ENCODE measurements at places on chromosomes 2 and 18. TPM values are rescaled to one million over a fixed set of nuclear protein-coding genes. Genes with fewer than 3 reads are reported as not detected.

DNA sequence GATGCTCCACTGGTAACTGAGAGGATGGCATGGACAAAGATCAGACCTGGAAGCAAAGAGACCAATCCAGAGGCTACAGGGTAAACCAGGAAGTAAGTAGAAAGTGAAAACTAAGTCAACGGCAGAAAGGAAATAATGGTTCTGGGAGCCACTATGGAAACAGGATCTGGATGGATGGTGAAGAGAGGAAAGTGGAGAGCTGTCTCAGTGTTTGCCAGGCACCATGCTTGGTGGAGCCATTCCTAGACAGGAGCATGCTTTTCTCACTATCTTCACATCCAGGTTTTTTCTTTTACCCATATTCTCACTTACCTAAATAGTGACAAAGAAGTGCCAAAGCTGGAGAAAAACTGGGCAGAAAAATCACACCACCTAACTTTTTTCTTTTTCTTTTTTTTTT lies 22.2 kb downstream of the ZNF521 start:
- no peak for DNase-seq

Gene IL1F10
- not detected for total RNA-seq

GRCh38 chr2:69241093-69241492 lies 145.9 kb downstream of the GFPT1 start:
- no peak for DNase-seq

DNA sequence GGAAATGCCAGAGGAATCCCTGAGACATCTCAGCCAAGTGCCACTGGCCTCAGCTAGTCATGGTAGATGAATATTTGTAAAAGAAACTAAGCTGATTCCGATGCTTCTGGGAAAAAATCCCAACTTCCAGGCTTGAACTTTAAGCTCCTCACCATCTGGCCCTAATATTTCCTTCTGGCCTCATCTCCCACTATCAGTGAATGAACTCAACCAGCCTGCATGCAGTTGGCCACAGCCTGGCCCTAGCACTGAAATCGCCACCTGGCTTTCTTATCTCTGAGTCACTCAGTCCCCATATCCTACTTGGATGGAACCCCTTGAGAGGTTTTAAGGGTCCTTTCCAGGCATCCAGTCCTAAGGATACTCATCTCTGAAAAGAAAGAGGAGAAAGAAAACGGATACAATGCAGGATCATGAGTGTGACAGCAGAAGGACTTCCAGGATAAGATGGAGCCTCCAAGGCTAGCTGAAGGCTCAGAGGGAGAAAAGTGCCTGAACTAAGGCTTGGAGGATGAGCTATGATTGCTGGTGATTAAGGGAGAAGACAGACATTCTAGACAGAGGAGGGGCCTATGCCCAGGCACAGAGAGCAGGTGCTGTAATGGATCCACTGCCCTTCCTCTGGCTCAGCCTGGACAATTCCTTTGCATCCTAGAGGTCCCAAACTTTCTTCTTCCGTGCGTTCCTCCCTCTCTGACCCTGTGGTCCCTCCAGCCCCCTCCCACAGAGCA lies 141.5 kb upstream of the MYCN start:
- no peak for DNase-seq

Gene COLEC12
- total RNA-seq = 2.3 TPM

Gene SLC4A3
- total RNA-seq = 1.1 TPM

Gene RESP18
- not detected for total RNA-seq

- DNase-seq = peak; percentile 65
These were observed 241.4 kb downstream of the KCNS3 start for GRCh38 chr2:18119883-18120282.

- DNase-seq = peak; percentile 79
These were observed 88.3 kb upstream of the PPP1CB start for GRCh38 chr2:28663359-28663758.

GRCh38 chr18:59669872-59670657 lies 27.2 kb downstream of the CCBE1 start:
- DNase-seq = peak; percentile 78

Measured in IMR-90 (cell line).